ENCODE measurements at places on chromosomes 4 and X.

- DNase-seq: no peak
Observed at GRCh38 chr4:155377276-155377675, 511 bp upstream of the MAP9 start.

DNA sequence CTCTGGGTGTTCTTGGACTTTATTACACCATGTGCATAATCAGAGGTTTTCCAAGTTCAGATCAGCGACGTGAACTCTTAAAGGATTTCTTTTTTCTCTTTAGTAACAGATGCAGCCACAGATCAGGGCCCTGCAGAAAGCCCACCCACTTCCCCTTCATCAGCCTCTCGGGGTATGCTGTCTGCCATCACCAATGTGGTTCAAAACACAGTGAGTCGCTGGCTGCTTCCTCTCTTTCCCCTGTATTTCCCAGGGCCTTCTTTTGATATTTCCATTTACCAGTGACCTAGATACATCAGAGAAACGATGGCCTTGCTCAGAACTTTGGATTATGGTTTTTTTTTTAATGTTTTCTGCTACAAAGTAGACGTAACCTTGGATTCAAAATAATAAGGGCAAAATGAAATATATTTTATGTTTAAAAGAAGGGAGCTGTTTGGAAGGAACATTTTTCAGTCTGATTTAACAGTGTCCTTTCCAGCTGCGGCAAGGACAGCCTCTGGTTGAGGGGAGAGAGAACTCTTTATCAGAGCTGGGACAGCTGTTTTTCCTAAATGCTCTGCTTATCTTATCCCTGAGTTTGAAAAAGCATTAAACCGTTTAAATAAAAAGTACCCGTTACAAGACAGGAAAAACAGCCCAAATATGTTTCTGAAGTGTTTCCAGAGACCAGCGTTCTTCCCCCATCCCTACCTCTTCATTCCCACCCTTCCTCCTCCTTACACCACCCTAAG is 38.2 kb downstream of the FAM114A1 start:
- DNase-seq: no peak

DNA sequence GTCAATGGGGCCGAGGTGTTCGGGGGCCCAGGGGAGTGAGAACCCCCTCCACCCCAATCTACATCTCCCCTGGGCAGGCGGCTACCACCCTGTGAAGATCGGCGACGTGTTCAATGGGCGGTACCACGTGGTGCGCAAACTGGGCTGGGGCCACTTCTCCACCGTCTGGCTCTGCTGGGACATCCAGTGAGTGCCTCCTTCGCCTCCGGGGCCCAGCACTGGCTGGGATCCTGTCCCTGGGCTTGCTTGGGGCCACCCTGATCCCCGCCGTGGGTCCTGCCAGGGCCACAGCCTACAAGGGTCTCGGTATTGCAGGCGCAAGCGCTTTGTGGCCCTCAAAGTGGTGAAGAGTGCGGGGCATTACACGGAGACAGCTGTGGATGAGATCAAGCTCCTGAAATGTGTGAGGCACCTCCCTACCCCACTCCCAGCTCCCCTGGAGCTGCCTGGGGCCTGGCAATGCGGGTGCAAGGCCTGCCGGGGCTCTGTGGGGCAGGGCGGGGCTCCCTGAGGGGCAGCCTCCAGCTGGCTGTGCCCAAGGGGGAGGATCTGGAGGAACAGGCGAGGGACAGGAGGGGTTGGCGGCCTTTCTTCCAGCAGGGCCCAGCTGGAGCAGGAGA is 697 bp downstream of the SRPK3 start:
- no peak for DNase-seq

DNA sequence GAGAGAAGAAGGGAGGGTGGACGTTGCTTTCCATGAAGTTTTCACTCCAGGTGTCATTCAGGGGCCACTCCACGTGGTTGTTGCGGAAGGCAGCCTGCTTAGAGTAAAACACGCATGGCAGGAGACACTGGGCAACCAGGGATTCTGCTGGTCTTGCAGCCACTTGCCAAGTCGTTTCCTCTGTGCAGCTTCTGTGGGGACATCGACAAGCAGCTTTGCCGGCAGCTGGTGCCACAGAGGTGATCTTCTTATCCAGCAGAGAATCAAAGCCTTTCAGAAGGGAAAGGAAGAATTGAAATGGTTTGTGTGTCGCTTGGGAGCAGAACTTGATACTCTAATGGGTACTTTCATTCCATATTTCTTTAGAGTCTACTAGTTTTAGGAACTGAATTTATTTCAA is 867.1 kb upstream of the TENM3 start:
- DNase-seq: no peak

- DNase-seq: no peak
Observed at GRCh38 chr4:125315576-125316400, 1.0 kb downstream of the FAT4 start.

DNA sequence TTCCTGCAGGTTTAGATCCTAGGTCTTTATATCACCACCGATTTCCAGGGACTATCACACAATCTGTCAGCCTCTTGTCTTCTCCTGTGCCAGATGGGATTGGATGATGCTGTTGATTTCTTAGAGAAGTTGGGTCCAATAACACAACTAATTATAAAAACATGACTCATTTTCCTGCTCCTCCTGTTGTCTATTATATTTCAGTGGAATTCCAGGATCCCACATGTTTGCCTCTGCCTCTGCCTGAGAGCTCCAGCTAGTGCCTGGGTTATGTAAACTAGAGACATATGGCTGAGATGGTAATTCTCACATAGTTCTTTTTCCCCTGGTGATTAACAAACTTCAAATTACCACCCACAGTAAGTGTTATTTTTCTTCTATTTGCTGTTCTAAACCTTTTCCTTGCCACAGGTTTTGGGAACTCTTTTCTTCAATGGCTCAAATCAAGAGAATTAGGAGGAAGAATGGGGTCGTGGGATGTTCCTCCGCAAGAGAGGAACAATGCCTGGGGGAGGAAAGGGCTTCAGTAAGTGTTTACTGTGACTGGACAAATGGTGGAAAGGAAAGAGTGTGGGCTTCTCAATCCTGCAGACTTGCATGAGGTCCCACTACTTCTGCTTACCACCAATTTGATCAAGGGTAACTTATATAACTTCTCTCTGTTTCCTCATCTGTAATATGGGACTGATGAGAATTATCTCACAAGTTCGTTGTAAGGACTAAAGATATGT is 3.4 kb upstream of the HOPX start:
- no peak for DNase-seq

GRCh38 chrX:112867570-112867969 is 26.9 kb upstream of the AMOT start:
- DNase-seq: no peak

- no peak for DNase-seq
Observed at GRCh38 chrX:136867518-136867917, 13.0 kb downstream of the RBMX start.

All from CD4-positive, alpha-beta T cell treated with Interleukin-6 at 100 ng/mL for 8 hours (primary cell).